ENCODE measurements at places on chromosomes 5 and 9.
A peak's percentile ranks its signal among the peaks of the same experiment; 100 is the strongest.

GRCh38 chr5:95591490-95591901 lies 28.4 kb upstream of the GPR150 start:
- no peaks in the 10 kb centered on the region for H3K27me3 ChIP-seq
- no peak overlapping the region for H3K27ac ChIP-seq
- H3K4me3 ChIP-seq = no peak overlapping the region
- no peaks in the 10 kb centered on the region for H3K36me3 ChIP-seq
- DNase-seq = no peak

DNA sequence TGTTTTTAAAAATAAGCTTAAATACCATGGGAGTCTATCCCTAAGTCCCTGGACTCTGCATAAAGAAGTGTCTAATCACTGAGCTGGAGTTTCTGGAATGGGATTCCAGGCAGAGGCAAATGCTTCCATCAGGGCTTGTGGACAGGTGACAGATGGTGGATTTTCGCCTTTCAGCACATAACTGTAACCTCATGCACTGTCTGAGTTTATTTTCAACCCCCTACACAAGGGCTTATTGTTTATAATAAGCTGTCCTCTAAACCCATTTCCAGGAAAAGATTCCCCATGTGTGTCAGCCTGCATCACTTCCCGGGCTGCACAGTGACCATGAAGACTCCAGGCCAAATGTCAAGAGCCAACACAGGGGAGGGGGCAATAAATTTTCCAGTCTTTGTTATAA lies 264.0 kb downstream of the PIK3R1 start:
- no peaks in the 10 kb centered on the region for H3K36me3 ChIP-seq
- no peak overlapping the region for H3K27ac ChIP-seq
- H3K27me3 ChIP-seq = no peaks in the 10 kb centered on the region

GRCh38 chr5:171521219-171521633 lies 101.8 kb downstream of the FGF18 start:
- peaks cover 4% of the 10 kb centered on the region for H3K27me3 ChIP-seq
- H3K36me3 ChIP-seq = no peaks in the 10 kb centered on the region
- no peak for DNase-seq
- H3K27ac ChIP-seq = no peak overlapping the region
- H3K4me3 ChIP-seq = no peak overlapping the region

- no peaks in the 10 kb centered on the region for H3K36me3 ChIP-seq
- no peak overlapping the region for H3K27ac ChIP-seq
- H3K4me3 ChIP-seq = no peak overlapping the region
- peaks cover 2% of the 10 kb centered on the region for H3K4me1 ChIP-seq
- H3K27me3 ChIP-seq = no peaks in the 10 kb centered on the region
These were observed 204.2 kb downstream of the ARHGAP26 start for GRCh38 chr5:142974409-142974808.

- H3K36me3 ChIP-seq = no peaks in the 10 kb centered on the region
- H3K27ac ChIP-seq = no peak overlapping the region
- peaks cover 2% of the 10 kb centered on the region for H3K4me1 ChIP-seq
- no peak overlapping the region for H3K4me3 ChIP-seq
- H3K27me3 ChIP-seq = no peaks in the 10 kb centered on the region
- no peak for DNase-seq
These were observed 11.1 kb upstream of the VPS13A start for GRCh38 chr9:77166193-77166592.

DNA sequence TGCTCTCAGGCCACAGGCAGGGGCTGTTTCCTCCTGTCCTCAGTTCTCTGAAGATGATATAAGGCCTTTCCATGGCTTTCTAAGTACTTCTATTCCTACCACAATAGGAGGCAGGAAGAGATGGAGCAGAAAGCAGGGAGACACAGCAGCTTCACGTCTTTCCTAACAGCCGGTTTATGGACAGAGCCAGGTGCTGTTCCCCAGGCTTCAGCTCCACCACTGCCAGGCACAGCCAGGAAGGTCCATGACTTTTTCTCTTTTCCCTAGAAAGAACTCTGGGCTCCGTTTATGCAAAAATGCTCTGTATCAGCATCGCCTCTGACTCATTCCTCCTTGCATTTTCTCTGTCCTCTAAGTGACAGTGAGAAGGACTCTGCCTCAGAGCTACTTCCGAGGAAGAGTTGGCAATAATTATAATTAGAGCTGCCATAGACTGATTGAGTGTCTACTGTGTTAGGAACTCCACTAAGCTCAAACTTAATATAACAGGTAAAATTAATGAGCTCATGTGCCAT lies 478.5 kb downstream of the RASEF start:
- DNase-seq = peak; percentile 40
- no peak overlapping the region for H3K4me3 ChIP-seq
- no peaks in the 10 kb centered on the region for H3K4me1 ChIP-seq
- H3K27ac ChIP-seq = peak overlapping the region; percentile 64

- no peak overlapping the region for H3K4me3 ChIP-seq
- no peak overlapping the region for H3K27ac ChIP-seq
- H3K36me3 ChIP-seq = peaks cover 11% of the 10 kb centered on the region
- peak; percentile 40 for DNase-seq
These were observed 4.3 kb downstream of the SMIM33 start for GRCh38 chr5:139474890-139475791.

GRCh38 chr5:139796061-139796806 lies 626 bp downstream of the PSD2 start:
- no peaks in the 10 kb centered on the region for H3K36me3 ChIP-seq
- H3K27me3 ChIP-seq = no peaks in the 10 kb centered on the region
- H3K27ac ChIP-seq = no peak overlapping the region
- no peaks in the 10 kb centered on the region for H3K4me1 ChIP-seq
- peak overlapping the region; percentile 46 for H3K4me3 ChIP-seq

DNA sequence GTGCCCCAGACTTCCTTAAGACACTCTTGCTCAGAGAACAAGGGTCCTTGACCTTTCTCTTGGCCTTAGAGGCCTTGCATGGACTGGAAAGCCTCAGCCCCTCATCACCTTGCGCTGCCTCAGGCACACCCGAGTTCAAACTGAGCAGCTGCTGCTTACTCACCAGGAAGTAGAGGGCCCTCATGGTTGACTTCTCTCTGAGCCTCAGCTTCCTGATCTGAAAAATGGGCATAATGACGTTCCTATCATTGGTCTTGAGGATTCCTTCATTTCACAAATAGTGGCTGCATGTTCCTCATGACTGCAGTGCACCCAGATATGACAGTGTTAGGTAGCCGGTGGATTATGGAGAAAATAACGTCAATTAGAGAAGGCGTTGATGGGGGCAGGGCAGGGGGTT lies 28.6 kb downstream of the IER5L start:
- DNase-seq = no peak
- H3K27me3 ChIP-seq = no peaks in the 10 kb centered on the region
- peaks cover 16% of the 10 kb centered on the region for H3K4me1 ChIP-seq
- no peak overlapping the region for H3K27ac ChIP-seq

DNA sequence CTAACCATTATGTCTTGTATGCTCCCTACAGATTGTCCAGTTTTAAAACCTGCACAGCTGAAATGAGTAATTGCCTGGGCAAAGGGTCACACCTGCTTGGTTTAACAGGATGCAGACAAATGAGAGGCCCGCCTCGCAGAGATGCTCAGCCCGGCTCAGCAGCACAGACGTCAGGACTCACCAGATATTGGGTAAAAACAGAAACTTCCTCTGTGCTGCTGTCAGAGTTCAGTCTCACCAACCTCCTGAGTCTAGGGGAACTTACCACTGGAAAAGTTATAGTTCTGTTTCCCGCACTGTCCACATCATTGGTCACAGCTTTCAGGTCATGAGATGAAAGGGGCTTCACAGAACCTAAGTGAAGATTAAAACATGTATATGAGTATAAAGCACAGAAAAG lies 152.5 kb downstream of the ESM1 start:
- no peaks in the 10 kb centered on the region for H3K27me3 ChIP-seq
- no peaks in the 10 kb centered on the region for H3K36me3 ChIP-seq
- no peak overlapping the region for H3K27ac ChIP-seq

GRCh38 chr9:94096819-94097577 lies 12.7 kb downstream of the PTPDC1 start:
- peaks cover 2% of the 10 kb centered on the region for H3K36me3 ChIP-seq
- no peak for DNase-seq
- H3K27ac ChIP-seq = no peak overlapping the region
- H3K27me3 ChIP-seq = no peaks in the 10 kb centered on the region

DNA sequence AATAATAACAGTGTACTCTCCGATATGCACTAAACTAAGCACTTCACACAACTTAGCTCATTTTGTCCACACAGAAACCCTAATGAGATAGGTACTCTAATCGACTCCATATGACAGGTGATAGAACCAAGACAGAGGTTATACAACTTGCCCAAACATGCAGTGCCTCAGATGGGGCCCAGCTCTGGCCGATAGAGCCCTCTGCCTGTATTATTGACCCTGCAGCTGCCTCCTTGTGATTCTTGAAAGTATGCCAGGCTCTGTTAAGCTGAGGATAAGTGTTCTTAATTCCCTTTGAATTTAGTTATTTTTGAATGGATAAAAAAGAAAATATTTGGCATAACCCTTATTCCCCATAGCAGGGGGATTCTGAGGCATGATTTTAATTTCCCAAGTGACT lies 78.5 kb downstream of the HMHB1 start:
- no peak overlapping the region for H3K27ac ChIP-seq
- no peaks in the 10 kb centered on the region for H3K4me1 ChIP-seq
- DNase-seq = no peak
- H3K27me3 ChIP-seq = no peaks in the 10 kb centered on the region

DNA sequence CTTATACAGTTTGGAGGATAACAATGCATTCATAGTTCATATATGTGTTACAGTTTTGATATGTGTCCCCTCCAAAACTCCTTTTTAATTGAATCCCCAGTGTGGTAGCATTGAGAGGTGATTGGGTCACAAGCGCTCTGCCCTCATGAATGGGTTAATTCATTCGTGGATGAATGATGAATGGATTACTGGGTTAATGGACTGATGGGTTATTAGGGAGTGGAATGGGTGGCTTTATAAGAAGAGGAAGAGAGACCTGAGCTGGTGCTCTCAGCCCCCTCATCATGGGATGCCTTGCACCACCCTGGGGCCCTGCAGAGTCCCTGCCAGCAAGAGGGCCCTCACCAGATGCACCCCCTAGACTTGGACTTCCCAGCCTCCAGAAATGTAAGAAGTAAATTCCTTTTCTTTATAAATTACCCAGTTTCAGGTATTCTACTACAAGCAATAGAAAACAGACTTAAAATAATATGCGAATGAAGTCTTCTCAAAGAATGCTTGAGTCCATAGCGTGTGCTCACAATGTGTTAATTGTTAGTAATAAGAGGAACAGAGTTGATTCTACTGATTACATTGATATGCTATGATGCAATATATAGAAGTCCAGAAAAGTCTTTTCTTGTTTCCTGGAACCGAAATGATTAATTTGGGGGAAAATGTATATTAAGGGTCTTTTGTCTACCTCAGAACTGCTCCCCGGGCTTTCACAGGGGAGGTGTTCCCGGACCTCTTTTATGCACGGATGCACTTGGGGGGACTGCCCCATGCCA lies 190.2 kb downstream of the ERCC6L2 start:
- H3K27me3 ChIP-seq = no peaks in the 10 kb centered on the region
- no peak overlapping the region for H3K27ac ChIP-seq
- H3K4me1 ChIP-seq = no peaks in the 10 kb centered on the region
- H3K36me3 ChIP-seq = no peaks in the 10 kb centered on the region
- no peak overlapping the region for H3K4me3 ChIP-seq

DNA sequence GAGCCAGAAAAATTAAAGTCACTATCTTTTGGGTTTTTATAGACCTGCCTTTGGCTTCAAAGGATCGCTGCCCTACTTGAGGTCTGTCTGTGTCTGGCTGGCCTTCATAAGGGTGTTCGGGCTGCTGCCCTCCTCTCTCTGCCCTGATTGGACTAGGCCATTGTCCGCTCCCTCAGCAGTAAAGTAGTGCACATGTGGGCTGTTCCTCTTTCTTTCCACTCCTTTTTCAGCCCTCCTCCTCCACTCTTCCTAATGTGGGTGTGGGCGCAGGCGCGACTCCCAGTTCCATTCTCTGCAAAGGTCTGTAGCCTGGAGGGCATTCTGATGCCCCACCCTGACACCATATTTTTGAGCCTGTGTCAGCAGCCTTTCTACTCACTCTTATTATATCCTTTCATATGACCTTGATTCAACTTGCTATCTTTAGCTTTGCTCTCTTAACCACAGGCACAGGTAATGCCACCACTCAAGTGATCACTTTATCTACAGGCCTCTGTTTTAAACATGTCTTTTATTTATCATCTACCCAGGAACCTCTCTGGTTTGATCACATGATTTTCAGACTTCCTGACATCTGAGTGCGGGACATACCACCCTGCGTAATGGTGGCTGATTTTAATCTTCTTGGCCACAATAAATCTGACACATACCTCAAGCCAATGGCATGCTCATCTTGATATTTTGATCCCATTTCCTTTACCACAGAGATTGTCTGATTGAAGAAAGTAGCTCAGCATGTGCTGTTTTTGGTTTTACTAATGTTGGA lies 144.5 kb downstream of the AOPEP start:
- peaks cover 5% of the 10 kb centered on the region for H3K4me1 ChIP-seq
- H3K27ac ChIP-seq = no peak overlapping the region
- H3K36me3 ChIP-seq = no peaks in the 10 kb centered on the region
- no peaks in the 10 kb centered on the region for H3K27me3 ChIP-seq
- DNase-seq = peak; percentile 17
- no peak overlapping the region for H3K4me3 ChIP-seq

- H3K27ac ChIP-seq = no peak overlapping the region
- DNase-seq = no peak
- H3K4me1 ChIP-seq = no peaks in the 10 kb centered on the region
- H3K36me3 ChIP-seq = no peaks in the 10 kb centered on the region
These were observed 452.8 kb downstream of the NFIB start for GRCh38 chr9:13860946-13861640.

- no peak overlapping the region for H3K4me3 ChIP-seq
- H3K4me1 ChIP-seq = peaks cover 3% of the 10 kb centered on the region
- H3K27ac ChIP-seq = no peak overlapping the region
- H3K36me3 ChIP-seq = no peaks in the 10 kb centered on the region
These were observed 71.6 kb downstream of the PCDH1 start for GRCh38 chr5:141806626-141807025.

GRCh38 chr5:52844885-52845284 lies 57.2 kb downstream of the ITGA1 start:
- H3K27ac ChIP-seq = no peak overlapping the region
- H3K36me3 ChIP-seq = no peaks in the 10 kb centered on the region
- no peak for DNase-seq
- no peaks in the 10 kb centered on the region for H3K27me3 ChIP-seq
- peaks cover 5% of the 10 kb centered on the region for H3K4me1 ChIP-seq

DNA sequence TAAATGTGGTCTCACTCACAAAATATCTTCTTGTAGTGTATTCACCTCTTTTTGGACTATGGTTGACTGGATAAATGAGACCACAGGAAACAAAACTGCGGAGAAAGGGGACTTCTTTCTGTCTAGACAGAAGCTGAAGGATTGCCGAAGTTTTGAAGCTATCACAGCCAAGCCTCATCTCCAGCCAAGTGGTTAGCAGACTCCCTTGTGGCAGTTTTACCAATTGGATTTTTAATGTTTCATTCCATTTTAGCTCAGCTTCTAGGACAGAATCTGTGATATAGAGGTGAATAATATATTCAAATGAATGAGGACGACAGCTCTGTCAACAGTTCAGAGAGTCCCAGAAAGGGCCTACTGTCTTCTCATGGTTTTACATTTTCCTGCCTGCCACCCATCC lies 215.7 kb upstream of the ZNF608 start:
- H3K36me3 ChIP-seq = no peaks in the 10 kb centered on the region
- no peak overlapping the region for H3K4me3 ChIP-seq
- H3K27ac ChIP-seq = no peak overlapping the region
- H3K27me3 ChIP-seq = no peaks in the 10 kb centered on the region
- no peak for DNase-seq

GRCh38 chr9:70260007-70260443 lies 1.2 kb downstream of the SMC5 start:
- peak overlapping the region; percentile 97 for H3K27ac ChIP-seq
- H3K4me3 ChIP-seq = peak overlapping the region; percentile 79
- peaks cover 5% of the 10 kb centered on the region for H3K36me3 ChIP-seq
- no peaks in the 10 kb centered on the region for H3K27me3 ChIP-seq
- no peak for DNase-seq

All from small intestine (tissue), 16 donors.